ENCODE measurements at places on chromosomes 3 and 15.

- no peak for DNase-seq
These were observed 22.7 kb upstream of the TRAK1 start for GRCh38 chr3:42068303-42069088.

DNA sequence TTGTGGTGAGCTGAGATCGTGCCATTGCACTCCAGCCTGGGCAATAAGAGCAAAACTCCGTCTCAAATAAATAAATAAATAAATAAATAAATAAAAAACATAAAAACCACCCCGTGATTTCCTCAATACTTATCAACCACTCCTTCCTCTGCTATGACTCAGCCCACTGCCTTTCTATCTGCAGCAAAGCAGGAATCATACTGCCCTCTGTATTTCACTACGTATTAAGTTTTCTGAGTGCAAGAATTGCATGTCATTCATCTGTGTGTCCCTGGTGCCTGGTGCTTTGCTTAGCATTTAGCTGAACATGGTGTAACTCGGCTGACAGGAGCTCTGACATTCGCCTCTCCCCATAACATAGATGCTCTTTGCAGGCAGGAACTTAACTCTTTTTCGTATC lies 7.1 kb downstream of the LSG1 start:
- DNase-seq = no peak

GRCh38 chr15:95266451-95267061 lies 1035.2 kb downstream of the MCTP2 start:
- DNase-seq = no peak

GRCh38 chr15:90790561-90790960 lies 73.4 kb downstream of the BLM start:
- DNase-seq = no peak

DNA sequence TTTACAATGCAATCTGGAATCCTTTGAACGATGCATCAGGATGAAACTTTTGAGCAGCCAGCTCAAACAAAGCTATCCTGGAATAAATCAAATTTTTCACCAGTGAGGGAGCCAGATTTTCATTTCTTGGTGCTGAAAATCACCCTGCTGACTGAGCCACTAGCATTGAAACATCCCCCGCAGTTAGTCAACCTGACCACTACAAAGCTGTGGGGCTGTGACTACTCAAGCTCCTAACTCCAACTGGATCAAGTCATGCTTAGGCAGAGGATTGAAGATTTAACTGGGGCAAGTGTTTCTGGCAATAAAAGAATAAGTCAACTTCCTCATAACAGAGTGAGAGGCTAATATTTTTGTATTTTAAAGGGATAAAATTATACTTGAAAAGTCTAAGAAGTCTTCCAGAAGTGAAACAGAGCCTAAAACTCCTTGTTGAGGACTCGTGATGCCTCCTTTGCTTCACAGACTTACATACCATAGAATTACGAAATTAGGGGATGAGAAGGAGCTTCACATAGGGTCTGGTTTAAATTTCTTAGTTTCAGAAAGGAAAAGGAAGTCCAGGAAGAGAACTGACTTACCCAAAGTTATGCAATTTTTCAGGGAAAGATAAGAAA lies 177.8 kb downstream of the SERPINI1 start:
- no peak for DNase-seq

GRCh38 chr3:127573912-127574311 lies 16.6 kb downstream of the TPRA1 start:
- no peak for DNase-seq

- DNase-seq = no peak
These were observed 138.3 kb downstream of the PTPRG start for GRCh38 chr3:61699622-61700021.

- DNase-seq = no peak
These were observed 575.0 kb upstream of the SGO1 start for GRCh38 chr3:20760981-20761380.

- no peak for DNase-seq
These were observed 35.8 kb upstream of the SLC24A5 start for GRCh38 chr15:48084759-48085590.

DNA sequence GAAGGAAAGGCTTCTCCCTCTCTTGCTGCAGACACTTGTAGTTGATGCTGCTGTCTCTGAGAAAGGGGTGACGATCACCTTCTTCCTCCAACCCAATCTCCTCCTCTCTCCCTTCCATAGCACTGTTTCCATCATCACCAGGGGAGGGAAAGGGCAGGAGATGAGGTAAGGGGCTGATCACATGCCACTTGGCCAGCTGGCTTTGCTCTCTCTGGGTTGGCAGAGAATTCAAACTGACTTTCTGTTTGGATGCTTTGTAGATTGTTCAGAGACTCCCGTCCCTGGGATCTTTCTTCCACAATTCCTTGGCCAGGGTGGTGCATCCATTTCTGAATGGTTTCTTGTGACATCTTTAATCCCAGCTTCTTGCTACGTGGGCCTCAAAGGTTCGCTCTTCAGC lies 43.2 kb upstream of the ZNF148 start:
- no peak for DNase-seq

DNA sequence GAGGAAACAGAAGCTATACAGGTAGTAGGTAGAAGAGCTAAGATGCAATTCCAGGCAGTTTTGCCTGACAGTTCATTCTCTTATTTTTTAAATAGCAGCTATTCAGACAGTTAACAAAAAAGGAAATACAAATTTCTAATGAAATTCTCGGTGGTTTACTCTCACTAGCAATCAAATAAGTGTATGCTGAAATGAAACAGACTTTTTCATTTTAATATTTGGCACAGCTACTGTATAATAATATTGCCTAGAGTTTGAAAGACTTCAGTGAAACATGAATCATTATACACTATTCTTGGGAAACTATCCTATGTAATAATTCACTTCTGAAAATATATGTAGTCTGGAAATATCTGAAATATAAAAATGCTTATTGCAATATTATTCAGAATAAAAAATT lies 463.2 kb upstream of the AGTR1 start:
- no peak for DNase-seq

DNA sequence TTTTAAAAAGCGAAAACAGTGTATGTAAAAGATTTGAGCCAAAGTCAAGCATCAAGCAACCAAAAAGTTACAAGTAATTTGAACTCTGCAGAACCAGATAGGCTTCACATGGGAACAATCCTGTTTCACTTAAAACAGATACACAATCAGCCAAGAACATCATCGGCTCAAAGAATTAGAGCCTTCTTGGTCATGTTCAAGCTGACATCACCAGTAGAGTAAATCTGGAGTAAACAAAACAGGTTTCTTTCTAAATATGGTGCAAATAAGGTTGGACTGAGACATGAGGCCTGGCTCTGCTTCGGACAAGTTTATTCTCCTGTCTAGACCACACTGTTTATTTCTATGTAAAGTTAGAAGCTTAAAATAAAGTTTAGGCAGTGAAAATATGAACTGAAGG lies 116.0 kb downstream of the GMNC start:
- peak; percentile 13 for DNase-seq

DNA sequence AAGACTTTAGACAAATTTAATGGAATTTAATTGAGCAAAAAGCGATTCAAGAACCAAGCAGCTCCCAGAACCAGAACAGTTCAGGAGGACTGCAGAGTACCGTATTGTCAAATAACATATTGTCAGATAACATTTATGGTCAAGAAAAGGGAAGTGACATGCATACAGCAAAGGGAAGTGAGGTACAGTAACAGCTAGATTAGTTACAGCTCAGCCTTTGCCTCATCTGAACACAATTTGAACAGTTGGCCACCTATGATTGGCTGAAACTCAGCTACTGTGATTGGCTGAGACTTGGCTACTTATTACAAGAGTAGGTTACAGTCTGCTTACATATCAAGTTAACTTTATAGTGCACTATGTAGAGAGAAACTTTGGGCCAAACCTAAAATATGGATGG lies 21.9 kb downstream of the ZFAND6 start:
- DNase-seq = no peak

GRCh38 chr15:82047453-82048400 lies 1.9 kb upstream of the MEX3B start:
- DNase-seq = no peak

GRCh38 chr3:138135833-138136194 lies 3.6 kb upstream of the A4GNT start:
- DNase-seq = no peak

GRCh38 chr15:76163457-76164295 lies 103.9 kb downstream of the TMEM266 start:
- peak; percentile 68 for DNase-seq

DNA sequence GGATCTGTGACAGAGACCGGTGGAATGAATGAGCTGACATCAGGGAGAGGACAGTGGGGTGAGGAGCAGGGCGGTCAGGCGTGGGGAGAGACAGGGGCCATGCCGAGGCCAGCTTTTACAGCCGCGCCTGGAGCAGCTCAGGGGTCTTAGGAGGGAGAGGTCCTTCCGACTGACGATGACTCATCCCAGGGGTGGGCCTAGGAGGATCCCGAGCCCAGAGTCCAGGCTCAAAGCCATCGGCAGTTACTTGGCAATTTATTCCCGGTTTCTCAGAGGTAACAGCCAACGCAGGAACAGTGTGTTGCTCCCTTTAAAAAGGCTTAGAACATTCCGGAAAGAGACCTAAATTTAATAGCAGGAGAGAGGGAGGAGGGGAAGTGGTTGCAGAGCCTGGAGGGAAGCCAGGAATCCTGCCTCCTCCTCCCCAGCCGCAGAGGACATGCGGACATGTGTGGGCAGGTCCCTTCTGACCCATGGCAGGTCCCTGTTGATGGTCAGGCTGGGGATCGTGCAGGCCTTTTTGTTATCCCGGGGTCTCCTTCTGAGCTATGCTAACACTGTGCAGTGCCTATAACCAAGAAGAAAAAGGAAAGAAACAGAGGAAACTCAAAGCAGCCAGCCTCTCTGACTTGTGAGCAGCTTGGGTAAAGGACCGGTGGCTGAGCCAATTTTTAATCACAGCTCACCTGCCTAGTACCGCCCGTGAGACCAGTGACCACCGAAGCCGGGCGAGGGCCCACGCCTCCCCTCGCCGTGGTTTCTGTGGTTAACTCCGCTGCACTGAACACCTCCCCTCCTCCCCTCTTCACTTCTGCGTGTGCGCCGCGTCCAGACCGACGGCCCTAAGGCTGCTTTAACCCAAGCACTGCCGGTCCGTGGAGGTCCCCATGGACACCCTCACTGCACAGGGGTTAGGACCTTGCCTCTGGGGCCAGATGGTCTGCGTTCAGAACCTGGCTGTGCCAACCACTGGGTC lies 392.4 kb upstream of the PROK2 start:
- no peak for DNase-seq
